ENCODE measurements at places on chromosomes 5 and 9. TPM values are rescaled to one million over a fixed set of nuclear protein-coding genes. Genes with fewer than 3 reads are reported as not detected.

DNA sequence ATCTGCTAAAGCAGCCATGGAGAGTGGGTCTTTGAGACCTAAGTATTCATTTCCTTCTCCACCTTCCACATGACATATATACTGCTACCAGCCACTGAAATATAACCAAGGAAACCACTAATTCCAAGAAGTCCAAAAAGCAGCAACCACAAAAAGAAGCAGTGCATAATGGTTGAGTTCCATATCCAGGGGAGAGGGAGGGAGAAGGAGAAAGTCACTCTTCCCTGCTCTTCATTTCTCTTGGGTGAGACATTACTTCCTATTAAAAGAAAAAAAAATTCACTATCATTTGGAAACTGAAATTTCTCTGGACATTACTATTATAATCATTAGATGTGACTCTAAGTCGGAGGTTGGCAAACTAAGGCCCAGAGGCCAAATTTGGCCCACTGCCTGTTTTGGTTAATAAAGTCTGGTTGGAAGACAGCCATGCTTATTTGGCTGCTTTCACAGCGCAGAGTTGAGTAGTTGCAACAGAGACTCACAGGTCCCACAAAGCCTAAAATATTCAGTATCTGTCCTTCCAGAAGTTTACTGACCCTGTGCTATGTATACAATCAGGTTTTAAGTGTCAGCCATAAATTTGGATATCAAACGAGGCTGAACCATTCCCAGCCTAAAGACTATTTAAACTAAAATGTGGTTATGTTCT, 168.6 kb downstream of the MPDZ start:
- peaks cover 27% of the 10 kb centered on the region for H3K36me3 ChIP-seq
- H3K27ac ChIP-seq, result no peak overlapping the region
- DNase-seq, result no peak
- no peaks in the 10 kb centered on the region for H3K27me3 ChIP-seq
- H3K4me3 ChIP-seq, result no peak overlapping the region

DNA sequence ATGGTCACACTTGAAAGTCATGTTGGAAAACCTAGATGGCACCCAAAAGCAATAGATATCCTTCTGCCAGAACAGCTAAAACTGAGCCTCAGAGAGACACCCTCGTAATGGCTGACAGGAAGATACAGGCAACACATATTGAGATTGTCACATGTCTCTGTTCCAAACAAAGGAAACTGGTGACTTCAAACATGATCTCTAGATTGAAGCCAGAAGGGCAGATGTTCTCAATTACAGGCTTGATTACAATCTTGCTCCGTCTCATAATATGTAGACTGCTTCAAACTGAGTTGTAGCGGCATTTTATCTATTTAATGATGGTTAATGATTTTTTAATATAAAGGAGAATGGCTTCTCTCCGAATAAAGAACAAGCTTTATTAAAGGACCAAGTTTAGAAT, 774.3 kb downstream of the KCTD16 start:
- no peak for DNase-seq
- no peaks in the 10 kb centered on the region for H3K27me3 ChIP-seq
- no peak overlapping the region for H3K4me3 ChIP-seq
- no peaks in the 10 kb centered on the region for H3K4me1 ChIP-seq
- no peaks in the 10 kb centered on the region for H3K36me3 ChIP-seq

The GNG10 gene
- total RNA-seq, result 33.4 TPM

The QRFP gene
- total RNA-seq, result not detected

GRCh38 chr9:126586236-126586635, 27.5 kb upstream of the LMX1B start:
- H3K27me3 ChIP-seq, result peaks cover 23% of the 10 kb centered on the region
- no peaks in the 10 kb centered on the region for H3K4me1 ChIP-seq
- no peaks in the 10 kb centered on the region for H3K36me3 ChIP-seq
- H3K27ac ChIP-seq, result no peak overlapping the region
